ENCODE measurements at places on chromosomes 4 and X.
A peak's percentile ranks its signal among the peaks of the same experiment; 100 is the strongest.

GRCh38 chr4:3871181-3871852 is 105.1 kb downstream of the ADRA2C start:
- DNase-seq = no peak

DNA sequence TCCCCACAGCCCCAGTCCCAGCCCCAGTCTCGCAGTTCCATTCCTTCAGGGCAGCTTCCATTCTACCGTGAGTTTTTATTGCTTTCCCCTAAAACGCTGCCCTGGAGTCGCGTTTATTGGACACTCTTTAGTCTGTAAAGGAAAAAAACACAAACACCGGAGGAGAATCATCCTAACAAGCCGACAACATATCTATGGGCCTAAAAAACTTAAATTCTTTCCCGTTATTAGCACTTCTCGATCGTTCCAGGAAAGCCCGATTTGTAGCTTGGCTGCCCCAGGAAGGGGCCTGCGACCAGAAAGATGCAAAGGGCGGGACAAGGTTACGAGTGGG is 178.5 kb downstream of the CBR4 start:
- no peak for DNase-seq

- no peak for DNase-seq
These were observed 464.6 kb downstream of the PCDH18 start for GRCh38 chr4:137067735-137068134.

DNA sequence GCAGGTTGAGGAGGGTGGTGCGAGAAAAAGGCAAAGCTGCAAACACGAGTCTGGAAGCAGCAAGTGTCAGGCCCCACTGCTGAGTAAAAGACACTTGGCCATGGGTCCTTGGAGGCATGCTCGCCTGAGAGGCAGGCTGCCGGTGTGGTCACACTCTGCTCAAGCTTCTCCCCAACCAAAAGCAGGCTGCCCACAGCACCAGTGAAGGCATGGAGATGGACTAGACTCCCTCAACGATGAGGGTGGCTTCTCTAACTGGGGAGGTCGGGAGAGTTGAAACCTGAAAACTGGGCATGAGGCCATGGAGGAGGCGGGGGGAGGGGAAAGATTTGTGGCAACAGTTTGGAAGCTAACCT is 86.5 kb downstream of the ATG4A start:
- no peak for DNase-seq

DNA sequence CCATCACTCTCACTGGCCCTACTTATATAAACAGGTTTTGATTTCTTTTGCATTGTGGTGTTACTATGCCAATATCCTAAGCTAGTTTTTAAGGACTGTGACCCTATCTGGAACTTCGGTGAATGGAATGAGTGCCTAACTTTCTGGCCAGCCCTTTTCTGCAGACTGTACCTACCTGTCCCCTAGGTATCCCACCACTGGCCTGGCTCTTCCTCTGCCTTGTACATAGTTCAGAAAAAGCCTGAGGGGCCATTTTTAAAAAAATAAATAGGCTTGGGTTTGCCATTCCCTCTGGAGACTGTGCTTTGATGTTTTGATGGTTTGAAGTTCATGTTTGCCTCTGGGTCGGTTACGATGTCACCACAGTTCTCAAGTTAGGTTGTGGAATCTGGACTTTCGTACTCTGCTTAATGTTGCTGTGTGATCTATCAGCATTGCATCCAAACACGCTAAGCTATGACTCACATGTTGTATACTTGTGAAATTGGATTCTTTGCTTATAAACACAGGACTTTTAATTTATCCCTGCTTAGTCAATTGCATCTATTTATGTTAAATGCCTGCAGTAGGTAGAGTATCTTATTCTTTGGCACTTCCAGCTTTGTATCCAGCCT is 182.0 kb downstream of the ANKRD50 start:
- peak; percentile 31 for DNase-seq

- DNase-seq = no peak
These were observed 276.3 kb downstream of the DCTD start for GRCh38 chr4:182640932-182641331.

DNA sequence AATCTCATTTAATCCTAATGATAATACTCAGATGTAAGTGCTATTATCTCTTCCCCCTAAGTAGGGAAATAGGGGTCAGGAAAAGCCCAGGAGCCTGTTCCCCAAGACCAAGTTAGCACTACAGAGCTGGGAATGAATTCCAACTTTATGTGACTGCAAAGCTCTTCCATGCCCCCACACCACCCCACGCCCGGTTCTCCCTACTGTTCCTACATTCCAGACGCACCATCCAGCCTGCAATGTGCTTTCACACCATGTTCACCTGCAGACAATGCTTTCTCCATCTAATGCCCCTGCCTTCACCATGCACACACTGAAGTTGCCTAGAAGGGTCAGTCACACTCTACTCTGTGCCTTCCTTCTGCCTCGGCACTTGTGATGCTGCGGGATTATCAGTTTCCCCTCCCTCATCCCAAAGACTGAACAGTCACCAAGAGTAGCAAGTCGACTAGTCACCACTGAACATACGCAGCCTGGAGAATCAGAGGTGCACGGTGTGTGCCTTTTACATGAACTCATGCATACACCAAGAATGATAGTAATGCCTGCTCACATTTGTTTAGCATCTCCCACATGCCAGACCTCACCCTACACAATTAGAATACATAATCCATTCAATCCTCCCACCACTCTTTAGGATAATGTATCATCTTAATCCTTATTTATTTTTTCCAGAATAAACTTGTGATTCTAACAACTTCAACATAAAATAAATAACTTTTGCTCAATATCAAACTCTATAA is 14.2 kb downstream of the SORBS2 start:
- no peak for DNase-seq

- DNase-seq = no peak
These were observed 116.6 kb downstream of the RASGEF1B start for GRCh38 chr4:81355136-81355535.

- no peak for DNase-seq
These were observed 1440.2 kb downstream of the ADGRL3 start for GRCh38 chr4:62640296-62640695.

GRCh38 chrX:79170476-79171035 is 26.1 kb downstream of the GPR174 start:
- DNase-seq = no peak

DNA sequence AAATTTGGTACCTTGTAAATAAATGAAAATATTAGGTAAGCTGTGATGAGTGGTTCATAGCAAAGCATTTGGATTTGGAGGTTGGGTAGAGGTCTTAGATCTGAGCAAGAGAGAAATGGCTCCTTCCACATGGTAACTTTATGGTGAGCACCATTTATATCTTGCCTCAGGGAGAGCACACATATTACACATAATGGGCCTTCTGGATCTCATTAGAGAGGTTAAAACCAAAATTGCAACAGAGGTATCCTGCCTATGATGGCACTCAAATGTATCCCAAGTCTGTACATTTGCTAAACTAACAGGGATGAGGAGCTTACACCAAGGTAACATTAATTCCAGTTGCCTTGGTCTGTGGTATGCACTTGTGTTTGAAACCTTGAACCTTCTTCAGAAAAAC is 87.1 kb upstream of the PUDP start:
- no peak for DNase-seq

DNA sequence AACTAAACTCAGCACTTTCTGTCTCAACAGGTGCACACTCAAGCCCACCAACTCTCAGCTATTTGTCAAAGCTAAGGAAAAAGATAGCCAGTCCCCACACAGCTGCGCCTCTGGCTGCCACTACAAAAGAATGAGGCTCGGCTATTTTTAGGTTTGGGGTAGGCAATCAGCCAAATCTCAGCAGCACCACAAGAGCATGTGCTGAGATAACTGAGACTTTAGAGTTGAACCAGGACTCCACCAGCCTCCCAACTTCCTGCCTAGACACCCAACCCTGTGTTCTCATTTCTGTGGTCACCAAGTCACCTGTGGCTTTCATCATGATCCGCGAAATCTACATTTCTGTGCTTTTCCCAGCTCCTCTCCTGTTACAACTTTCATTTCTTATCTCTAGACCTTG is 28.0 kb downstream of the DMD start:
- DNase-seq = peak; percentile 87

GRCh38 chrX:95703696-95704095 is 980.9 kb upstream of the DIAPH2 start:
- peak; percentile 1 for DNase-seq

- DNase-seq = no peak
These were observed 96.5 kb downstream of the FRMPD4 start for GRCh38 chrX:12234534-12235329.

DNA sequence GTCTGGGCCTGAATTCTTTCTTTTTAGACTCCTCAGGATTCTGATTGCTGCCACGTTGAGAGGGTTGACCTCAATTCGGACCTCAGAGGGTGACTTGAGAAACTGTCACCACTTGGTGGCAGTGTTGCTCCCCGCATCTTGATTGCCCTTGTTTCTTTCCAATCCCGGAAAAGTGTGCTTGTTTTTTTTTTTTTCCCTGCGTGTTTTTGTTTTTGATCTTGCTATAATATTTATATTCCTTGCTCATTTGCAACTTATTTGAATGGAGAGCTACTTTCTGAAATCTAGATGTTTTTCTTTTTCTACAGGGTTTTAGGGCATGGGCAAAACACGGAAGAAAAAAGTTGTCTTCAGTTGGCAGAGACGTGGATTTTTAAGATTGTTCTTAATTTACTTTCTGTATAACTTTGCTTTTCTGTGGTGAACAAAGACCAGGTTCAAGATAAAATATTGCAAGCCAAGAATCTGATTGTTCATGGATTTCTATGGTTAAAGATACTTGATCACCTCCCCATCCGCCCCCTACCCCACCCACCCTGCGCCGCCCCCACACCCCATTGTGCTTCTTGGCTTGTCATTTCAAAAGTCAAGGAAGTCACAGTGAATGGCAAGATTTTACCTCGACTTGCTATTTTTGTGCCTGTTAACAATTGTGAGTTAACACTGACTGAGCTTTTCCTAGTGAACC is 102.0 kb downstream of the PTTG2 start:
- peak; percentile 89 for DNase-seq

- peak; percentile 86 for DNase-seq
These were observed 49.8 kb downstream of the TBCK start for GRCh38 chr4:106266201-106266600.

DNA sequence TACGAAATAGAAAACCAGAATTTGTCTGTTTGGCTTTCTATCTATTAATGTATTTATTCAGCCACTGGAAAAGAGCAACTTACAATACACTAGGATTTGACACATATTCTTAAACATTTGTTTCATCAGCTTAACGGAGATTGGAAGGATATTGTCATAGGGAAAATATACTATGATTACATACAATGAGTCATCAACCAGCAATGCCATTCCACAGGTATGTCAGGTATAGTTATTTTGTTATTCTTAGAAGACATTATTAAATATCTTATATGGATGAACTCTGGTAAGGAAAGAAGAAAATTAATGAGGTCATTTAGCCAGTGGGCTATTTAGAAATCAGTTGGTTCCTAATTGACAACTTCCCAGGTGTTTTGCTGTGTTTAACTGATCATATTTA is 926.6 kb downstream of the STIM2 start:
- DNase-seq = no peak

DNA sequence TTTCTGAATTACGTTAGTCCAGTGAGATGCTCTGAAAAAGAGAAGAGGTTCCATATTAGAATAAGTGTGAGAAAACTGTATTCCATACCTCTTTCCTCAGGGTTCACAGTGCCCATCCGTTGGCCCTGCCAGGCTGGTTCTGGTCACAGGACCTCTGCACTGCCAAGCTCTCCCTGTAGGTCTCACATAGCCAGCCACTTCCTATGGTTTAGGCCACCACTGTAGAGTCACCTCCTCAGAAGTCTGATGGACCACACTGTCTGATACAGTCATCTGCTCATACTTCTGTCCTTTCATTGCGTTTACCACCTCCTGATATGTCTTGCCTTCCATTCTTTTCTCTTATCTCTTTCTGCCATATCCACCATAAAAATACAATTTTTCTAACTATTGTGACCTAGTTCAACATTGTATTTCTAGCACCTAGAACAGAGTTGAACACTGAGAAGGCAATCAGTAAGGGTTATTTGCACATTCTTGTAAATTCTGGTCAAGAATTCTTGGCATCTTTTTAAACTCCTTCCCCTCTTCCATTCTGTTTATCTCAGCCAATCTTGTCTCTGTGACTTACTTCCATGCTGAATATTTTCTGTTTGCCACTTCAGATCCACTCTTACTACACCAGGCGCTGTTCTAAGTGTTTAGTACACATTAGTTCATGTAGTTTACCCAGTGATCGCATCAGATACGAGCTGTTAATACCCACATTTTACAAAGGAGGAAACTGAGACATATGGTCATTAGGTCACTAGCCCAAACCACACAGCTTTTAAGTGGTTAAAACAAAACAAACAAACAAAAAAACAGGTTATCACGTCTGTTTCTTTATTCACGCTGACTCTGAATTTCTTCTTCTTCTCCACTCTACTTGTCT is 125.6 kb downstream of the CBR4 start:
- DNase-seq = peak; percentile 38

DNA sequence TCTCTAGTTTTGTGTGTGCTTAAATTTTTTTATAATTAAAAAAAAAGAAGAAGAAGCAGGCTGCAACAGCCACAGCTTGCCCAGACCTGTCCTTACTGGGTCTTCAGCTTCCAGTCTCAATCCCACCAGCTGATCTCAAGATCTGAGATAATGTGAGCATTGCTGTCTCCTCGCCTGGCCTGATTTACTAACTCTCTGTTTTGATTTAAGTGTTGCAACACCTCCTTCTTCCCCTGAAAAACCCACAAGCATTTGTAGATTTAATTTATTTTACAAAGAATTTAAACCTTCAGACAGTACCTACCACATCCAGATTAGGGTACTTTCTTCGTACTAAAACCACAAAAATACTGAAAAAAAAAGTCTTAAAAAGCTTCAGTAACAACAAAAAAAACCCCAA is 38.0 kb downstream of the FAM241A start:
- peak; percentile 76 for DNase-seq

- peak; percentile 0 for DNase-seq
These were observed 21.2 kb downstream of the TRAM1L1 start for GRCh38 chr4:117063961-117064696.

GRCh38 chr4:122331195-122331594 is 47.6 kb upstream of the ADAD1 start:
- DNase-seq = no peak

- DNase-seq = no peak
These were observed 452.0 kb downstream of the SPRY1 start for GRCh38 chr4:123848606-123849005.

GRCh38 chr4:6840062-6840976 is 57.8 kb downstream of the KIAA0232 start:
- peak; percentile 64 for DNase-seq

DNA sequence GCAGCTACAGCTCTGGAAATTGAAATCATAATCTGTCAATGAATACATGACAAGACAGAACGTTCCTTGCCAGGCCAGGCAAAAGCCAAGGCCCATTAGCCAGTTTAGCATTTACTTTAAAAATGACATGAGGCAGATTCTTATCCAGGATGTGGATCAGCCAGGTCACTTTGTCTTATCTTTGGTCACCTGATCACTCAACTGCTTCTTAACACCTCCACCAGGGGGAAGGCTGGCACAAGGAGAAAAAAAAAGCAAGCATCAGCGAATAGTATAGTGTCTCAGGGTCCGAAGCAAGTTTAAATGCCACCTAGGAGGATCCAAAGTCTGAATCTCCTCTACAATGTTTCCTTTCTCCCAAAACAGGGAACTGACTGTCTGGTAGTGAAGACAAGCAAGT is 18.8 kb downstream of the ATP1B4 start:
- DNase-seq = peak; percentile 16

GRCh38 chr4:10032625-10033024 is 11.3 kb upstream of the SLC2A9 start:
- peak; percentile 79 for DNase-seq

Measured in choroid plexus epithelial cell (primary cell).